ENCODE measurements at places on chromosomes 7 and 10. TPM values are rescaled to one million over a fixed set of nuclear protein-coding genes. Genes with fewer than 3 reads are reported as not detected.

- DNase-seq, result no peak
Observed at GRCh38 chr10:117441812-117442443, 66.7 kb upstream of the PDZD8 start.

ADAM8 gene
- total RNA-seq, result 143 TPM

GRCh38 chr7:2629746-2630681 lies 1.8 kb upstream of the TTYH3 start:
- no peak for DNase-seq

GRCh38 chr10:95056744-95057363 lies 12.4 kb downstream of the CYP2C8 start:
- no peak for DNase-seq

GRCh38 chr10:71290806-71291527 lies 28.1 kb upstream of the SLC29A3 start:
- no peak for DNase-seq

- DNase-seq, result no peak
Observed at GRCh38 chr10:50874723-50875122, 10.7 kb downstream of the A1CF start.

DNA sequence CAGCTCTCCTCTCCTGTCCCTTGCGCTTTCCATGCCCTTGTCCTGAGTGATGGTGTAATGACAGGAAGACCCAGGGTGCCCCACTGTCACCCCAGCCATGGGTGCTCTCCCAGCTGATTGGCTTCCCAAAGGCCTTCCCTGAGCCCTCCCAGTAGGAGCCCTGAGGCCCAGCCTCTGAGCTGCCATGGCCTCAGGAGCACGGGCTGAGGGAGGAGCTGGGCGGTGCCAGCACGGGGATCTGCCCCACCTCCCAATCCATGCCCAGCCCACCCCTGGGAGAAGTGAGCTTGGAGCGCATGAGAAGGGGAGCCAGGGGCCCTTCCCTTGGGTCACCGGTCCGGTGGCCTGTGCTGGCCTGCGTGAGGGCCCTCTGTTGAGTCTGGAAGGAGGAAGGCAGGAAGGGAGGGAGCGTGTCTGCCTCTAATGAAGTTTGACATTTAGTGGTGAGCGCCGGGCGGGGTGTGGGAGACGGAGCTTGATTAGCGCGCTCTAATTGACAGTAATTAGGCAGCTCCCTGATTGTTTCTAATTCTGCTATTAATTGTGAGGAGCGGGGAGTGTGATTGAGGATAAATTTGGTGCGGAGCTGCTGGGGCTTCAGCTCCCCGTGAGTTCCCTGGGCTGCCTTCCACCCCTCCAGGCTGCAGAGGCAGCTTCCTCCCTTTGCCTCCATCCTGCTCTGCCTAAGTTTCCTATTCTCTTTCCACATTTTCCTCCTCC lies 28.3 kb downstream of the GBX1 start:
- DNase-seq, result no peak

EBF3 gene
- total RNA-seq, result not detected

DNA sequence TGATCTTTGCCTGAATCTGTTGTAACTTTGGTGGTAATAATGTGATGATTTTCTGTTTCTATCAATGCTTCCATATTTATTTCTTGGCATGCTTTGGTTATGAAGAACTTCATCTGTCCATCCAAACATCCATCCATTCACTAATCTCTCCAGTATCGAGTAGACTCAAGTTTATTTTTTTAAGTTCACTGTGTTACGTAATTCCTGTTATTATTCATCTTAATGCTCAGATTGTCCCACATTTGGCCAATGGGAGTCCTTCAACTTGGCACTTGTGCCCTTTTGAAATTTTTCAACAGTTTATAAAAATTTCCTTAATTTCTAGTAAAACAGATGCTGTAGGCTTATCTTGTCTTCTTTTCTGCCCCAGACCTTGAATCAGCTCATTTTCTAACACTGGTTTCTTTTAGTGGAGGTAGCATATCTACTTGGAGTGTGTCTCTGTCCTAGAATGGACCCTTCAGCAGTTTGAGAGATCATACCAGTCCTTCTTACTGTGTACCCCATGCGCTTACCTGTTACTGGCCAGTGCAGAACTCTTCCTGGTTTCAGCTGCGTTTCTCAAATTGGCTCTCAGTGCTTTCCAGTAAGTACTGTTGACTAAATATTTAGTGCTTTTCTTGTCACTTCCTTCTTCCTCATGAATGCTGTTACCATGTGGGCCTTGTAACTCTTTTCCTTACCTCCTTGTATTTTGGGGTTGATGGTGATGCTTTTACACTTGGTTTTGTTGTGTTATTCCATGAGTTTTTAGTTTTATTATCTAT lies 100.8 kb downstream of the MLLT10 start:
- DNase-seq, result peak; percentile 49
